Gastrocnemius medialis (tissue), 4 donors: ENCODE measurements at places on chromosomes 1 and 21. TPM values are rescaled to one million over a fixed set of nuclear protein-coding genes. Genes with fewer than 3 reads are reported as not detected.

GRCh38 chr1:50123071-50123470 is 14.4 kb downstream of the ELAVL4 start:
- DNase-seq, result no peak

LRRC7 gene
- 0.62 TPM for total RNA-seq

- DNase-seq, result no peak
These were observed 181.7 kb downstream of the DHRS3 start for GRCh38 chr1:12436345-12436658.

DNA sequence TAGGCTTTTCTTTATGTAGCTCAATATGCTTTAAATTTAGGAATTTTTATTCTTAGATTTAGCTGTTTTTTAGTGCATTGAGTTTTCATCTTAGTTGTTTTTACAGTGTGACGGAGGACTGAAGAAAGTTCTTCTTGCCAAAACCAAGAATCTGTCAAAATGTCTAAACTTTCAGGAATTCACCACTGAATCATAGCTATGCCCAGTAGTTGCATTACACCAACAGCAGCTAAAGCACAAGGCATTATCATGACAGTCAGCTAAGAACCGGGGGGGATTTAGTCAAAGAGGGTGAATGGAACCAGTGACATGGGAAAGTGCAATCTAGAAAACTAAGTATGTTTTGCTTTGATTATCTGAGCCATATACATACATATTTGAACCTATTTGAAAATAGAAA is 6.5 kb upstream of the C1orf146 start:
- no peak for DNase-seq

CCDC30 gene
- 2.9 TPM for total RNA-seq

CASZ1 gene
- total RNA-seq, result 74.5 TPM

ST6GALNAC5 gene
- not detected for total RNA-seq

OBSCN gene
- total RNA-seq, result 1,434 TPM

GRCh38 chr1:164746632-164747031 is 187.6 kb downstream of the PBX1 start:
- no peak for DNase-seq

- no peak for DNase-seq
These were observed 117.9 kb downstream of the MACF1 start for GRCh38 chr1:39322431-39322830.

DNA sequence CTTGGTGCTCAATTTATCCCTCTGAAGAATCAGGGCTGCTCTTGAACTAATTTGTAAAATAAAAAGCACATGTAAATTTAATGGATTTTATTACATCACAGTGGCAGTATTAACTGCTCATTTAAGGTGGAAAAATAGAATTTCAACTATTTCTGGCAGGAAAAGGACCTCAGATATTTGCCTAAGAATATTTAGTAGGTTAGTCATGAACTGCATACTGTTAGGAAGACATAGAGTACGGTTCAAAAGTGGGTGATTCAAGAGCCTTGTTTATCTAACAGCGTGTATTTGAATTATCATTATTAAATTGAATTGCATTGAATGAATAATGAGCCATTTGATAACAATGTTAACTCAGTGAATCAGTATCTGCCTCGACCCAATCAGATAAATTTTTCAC is 248.8 kb upstream of the PBX1 start:
- DNase-seq, result no peak

DNA sequence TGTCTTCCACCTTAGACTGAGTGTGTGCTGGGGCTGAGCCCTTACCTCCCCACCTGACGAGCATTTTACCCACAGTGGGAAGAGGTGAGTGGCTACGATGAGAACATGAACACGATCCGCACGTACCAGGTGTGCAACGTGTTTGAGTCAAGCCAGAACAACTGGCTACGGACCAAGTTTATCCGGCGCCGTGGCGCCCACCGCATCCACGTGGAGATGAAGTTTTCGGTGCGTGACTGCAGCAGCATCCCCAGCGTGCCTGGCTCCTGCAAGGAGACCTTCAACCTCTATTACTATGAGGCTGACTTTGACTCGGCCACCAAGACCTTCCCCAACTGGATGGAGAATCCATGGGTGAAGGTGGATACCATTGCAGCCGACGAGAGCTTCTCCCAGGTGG is 73.7 kb downstream of the EPHB2 start:
- no peak for DNase-seq
